ENCODE measurements at places on chromosomes 6 and 20.
A peak's percentile ranks its signal among the peaks of the same experiment; 100 is the strongest.

DNA sequence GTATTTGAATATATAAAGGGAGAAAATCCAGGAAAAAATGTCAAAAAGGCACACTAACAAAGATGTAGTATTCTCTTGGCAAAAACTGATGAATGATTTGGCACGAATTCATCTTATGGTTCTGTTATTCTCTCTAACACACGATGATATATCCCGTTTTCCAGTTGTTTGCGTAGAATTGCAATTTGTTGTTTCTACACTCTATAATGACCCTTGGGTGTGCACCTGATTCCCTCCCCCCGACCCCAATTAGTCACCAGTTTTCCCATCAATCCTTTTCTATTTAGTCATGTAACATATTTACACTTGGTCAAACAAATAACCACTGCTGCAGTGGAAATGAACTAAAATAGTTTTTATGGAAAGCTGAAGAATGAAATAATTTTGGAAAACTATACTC is 1.5 kb upstream of the ARID1B start:
- no peak for DNase-seq

DNA sequence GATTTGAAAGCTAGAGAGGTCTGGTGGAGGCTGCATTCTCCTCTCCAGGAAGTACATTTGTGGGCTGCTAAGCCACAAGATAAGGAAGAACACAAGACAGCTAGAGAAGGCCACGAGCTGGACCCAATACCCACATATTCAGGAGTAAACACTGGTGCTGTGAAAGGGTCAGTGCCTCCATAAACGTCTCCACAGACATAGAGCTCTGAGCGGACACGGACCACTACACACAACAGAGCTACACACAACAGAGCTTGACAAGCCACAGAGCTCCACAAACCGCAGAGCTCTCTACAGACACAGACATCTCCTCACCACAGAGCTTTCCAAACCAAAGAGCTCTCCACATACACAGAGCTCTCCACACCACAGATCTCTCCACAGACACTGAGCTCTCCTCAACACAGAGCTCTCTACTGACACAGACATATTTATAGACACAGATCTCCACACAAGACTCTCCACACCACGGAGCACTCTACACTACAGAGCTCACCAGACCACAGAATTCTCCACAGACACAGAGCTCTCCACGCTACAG is 51.9 kb downstream of the ERMARD start:
- no peak for DNase-seq

DNA sequence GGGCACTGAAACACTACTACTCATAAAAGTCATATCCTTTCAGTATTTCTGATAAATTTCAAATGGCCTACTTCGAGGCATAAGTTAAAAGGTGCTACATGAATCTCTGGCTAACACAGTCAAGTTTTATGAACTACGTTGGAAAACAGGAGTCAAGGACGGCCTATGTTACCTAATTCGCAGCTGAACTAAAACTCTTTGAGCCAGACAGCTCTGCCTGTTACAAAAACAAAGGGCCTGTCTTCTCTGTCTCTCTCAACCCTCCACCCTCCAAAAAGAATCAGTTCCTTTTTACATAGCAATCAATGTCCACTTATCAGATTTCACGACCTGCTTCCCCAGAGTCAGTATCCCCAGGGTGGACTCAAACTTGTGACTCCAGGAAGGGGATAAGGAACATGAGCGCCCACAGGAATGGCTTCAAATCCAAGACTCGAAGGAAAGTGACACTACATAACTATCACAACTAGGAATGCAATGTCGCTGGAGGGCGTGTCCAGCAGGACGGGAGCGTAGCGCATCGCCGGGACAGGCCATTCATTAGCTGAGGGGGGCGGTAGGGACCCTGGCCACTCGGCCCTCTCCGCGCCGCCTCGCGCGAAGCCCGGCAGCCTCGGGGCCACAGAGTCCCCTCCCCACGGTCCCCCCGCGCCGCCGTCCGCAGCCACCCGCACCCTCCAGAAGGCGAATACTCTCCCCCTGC is 591 bp downstream of the IBTK start:
- DNase-seq: no peak

- DNase-seq: no peak
These were observed 40.1 kb downstream of the TNFAIP3 start for GRCh38 chr6:137907170-137907569.

DNA sequence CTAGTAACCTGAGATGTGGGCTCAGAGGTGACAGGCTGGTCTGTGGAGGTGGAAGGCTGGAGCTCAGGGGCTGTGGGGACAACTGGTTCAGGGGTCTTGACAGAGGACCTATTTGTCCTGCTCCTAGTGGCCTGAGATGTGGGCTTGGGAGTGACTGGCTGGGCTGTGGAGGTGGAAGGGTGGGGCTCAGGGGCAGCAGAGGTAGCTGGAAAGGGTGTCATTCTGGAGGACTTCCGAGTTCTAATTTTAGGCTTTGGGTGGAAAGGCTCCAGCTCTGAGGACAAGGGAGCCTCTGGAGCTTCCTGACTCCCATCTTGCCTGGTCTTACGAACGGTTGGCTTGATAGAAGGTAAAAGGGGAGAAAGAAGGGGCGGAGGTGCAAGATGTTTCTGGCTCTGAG is 11.5 kb downstream of the MDC1 start:
- no peak for DNase-seq

- no peak for DNase-seq
These were observed 19.2 kb upstream of the MRPS18A start for GRCh38 chr6:43706788-43707187.

DNA sequence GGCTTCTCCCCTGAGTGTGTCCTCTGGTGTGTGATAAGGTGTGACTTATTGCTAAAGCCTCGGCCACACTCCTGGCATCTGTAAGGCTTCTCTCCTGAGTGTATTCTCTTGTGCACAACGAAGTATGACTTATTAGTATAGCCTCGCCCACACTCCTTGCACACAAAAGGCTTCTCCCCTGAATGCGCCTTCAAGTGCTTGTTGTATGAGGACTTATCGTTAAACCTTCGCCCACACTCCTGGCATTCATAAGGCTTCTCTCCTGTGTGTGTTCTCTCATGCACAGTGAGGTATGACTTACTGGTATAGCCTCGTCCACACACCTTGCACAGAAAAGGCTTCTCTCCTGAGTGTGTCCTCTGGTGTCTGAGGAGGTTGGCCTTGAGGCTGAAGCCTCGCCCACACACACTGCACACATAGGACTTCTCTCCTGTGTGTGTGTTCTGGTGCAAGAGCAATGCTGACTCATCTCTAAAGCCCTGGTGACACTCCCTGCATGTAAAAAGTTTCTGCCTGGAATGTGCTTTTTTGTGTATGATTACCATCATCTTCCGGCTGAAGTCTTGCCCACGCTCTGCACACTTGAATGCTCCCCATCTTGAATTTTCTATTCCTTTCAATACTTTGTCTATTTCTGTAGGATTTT is 20.4 kb downstream of the ZNF337 start:
- no peak for DNase-seq

- DNase-seq: peak; percentile 91
These were observed 38.8 kb upstream of the ZFP64 start for GRCh38 chr20:52230409-52230808.

- DNase-seq: no peak
These were observed 74.0 kb upstream of the SNX9 start for GRCh38 chr6:157748839-157749571.

- DNase-seq: no peak
These were observed 36.7 kb downstream of the SYNDIG1 start for GRCh38 chr20:24506146-24506545.

Data from fibroblast of skin of left quadriceps (primary cell).